ENCODE measurements at places on chromosomes 5 and 9.

- DNase-seq: no peak
Observed at GRCh38 chr9:34590381-34591247, 1.1 kb upstream of the CNTFR start.

DNA sequence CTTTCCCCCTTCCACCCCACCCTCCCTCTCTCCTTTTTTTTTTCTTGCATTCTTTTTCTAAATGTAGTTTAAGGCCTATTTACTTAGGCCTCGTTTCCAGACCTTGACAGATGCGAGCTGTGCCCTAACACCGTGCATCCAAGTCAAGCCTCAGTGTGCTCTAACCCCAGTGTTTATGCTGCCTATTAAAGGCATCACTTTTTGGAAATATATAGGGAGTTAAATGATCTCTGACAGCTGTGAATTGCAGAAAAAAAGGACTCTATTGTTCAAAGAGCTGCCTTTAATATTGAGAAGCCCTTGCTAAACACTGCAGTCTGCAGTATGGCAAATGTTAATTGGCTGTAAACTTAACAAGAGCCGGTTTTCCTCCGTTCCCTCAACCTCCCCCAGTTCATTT is 270.4 kb upstream of the TUT7 start:
- DNase-seq: no peak

GRCh38 chr5:10102706-10103497 is 146.8 kb downstream of the ATPSCKMT start:
- no peak for DNase-seq

DNA sequence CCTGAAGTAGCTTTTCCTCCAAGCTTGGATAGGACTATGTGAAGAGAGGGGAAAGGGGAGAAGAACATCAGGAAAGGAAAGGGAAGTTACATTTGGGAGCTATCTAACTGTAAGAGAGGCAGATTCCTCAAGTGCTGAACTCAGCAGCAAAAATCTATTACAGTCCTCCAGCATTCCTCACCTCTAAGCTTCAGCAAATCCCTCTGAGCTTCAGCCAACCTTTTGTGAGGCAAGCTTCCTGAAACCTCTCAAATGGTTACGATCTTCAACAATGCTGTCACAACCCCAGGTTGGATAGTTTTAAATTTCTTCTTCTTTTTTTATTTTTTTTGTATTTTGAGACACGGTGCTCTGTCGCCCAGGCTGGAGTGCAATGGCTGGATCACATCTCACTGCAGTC is 2.5 kb upstream of the RNF38 start:
- DNase-seq: no peak

- no peak for DNase-seq
Observed at GRCh38 chr5:178415353-178415752, 174.8 kb downstream of the COL23A1 start.

DNA sequence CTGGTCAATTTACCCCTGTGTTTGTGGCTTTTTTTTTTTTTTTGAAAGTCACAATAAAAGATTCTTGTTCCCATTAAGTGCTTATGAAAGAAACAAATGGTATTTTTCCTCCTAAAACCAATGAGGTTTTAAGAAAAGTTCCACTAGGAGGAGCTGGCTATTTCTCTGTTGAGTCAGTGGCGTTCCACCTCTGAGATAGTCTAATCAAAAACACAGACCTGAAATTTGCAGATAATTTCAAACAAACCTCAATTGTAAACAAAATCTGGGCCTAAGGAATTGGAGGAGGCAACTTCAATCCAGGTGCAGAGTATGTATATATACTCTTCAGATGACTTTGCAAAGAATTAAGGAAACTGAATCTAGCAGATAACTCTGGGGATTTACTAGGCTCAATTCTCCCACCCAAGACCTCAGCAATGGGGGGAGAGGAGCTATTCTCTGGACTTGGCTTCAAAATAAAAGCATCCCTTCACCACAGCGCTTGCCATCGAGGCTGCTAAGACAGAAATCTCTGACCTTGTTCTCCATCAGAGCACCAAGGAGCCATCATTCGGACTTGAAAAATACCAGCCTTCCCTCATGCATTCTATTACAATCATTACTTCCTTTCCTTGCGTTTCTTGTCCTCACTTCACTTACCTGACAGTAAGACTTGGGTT is 52.4 kb downstream of the FANCC start:
- DNase-seq: no peak

- DNase-seq: no peak
Observed at GRCh38 chr9:101893661-101894646, 155.5 kb upstream of the GRIN3A start.

GRCh38 chr9:135248721-135249120 is 161.3 kb downstream of the OLFM1 start:
- DNase-seq: no peak

- DNase-seq: no peak
Observed at GRCh38 chr5:43658509-43658908, 55.5 kb downstream of the NNT start.

- no peak for DNase-seq
Observed at GRCh38 chr5:99104538-99105132, 175.8 kb upstream of the CHD1 start.

DNA sequence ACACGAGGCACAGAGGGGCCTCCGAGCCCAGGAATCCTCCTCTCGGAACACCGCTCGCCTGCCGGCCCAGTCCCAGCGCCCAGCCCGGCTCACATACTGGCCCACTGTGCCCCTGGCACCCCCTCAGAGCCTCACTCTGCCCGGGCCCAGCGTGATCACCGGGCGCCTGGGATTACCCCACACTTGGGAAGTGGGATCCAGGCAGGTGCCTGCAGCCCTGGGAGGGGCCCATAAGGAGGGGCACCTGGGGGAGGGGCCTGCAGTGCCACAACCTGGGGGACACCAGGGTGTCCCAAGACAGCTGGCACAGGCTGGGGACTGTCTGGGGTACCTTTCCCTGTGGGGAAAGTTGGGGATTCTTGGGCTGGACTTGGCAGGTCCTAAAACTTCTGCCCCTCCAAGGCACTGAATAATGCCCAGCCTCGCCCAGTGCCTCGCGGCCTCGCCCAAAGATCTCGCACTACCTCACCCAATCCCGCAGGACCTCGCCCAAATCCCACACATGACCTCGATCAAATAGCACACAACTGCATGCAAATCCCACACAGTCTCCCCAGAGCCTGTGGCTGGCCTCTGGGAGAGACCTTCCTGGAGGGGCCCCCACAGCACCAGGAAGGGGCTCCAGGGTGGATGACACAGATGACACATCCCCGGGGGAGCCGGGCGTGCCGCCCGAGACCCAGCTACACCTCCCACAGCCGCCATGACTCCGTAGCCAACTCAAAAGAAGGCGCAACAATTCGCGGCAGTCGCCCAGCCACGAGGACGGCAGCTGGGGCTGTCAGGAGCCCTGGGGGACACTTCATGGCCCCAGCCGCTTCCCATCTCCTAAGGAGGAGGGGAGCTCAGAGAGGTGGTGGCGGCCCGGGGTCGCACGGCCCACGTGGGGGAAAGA is 13.7 kb downstream of the NOTCH1 start:
- DNase-seq: no peak

GRCh38 chr5:35854248-35854647 is 2.4 kb upstream of the IL7R start:
- DNase-seq: peak; percentile 71

- no peak for DNase-seq
Observed at GRCh38 chr5:171743436-171744076, 42.1 kb upstream of the SMIM23 start.

DNA sequence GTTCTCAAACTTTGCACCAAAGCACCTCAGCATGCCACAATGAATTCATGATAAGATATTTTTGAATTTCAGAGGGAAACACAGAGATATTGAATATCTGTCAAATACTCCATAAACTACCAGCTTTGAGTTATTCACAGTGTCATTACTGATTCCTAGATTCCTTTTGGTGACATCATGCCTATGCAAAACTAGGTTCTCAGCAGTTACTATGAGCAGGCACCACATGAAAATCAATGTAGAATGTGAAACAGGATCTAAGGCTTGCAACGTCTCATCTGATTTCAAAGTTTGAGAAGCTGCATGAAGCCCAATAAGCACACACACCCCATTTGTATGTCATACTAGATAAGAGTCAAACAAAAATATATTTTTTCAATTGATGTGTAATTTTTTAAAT is 426.5 kb downstream of the NR2F1-AS1 start:
- DNase-seq: no peak

GRCh38 chr5:15774632-15775031 is 274.7 kb downstream of the FBXL7 start:
- DNase-seq: no peak

DNA sequence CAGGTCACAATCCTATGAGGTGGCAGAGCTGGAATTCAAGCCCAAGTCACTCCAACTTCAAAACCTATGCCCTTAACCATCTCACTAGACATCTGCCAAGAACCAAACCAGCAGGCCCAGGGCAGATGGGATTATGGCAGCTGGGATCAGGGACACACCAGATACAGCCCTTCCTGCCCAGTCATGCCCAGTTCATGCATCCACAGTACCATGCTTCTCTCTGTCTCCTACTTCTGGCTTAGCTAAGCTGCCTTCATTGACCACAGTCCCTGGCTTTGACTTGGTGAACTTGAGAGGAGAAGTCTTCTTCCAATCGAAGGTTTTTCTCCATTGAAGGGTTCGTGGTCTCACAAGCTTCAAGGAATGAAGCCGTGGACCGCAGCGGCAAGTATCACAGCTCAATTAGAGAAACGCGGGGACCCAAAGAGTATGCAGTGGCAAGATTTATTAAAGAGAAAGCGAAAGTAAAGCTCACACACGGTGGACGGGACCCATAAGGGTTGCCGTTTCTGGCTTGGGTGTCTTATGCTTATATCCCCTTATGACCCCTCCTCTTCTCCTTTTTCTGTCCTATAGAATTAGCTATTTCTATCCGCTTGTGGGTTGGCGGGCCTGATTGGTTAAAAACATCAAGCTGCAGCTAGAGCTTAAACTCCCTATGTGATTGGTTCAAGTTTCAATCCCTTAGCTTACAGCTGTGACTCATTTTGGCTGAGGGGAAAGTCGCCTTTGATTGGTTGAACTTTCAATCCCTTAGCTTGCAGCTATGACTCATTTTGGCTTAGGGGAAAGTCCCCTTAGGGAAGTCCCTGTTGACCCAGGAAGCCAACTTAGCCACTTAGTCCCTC is 101.2 kb downstream of the TRIM36 start:
- no peak for DNase-seq

- DNase-seq: no peak
Observed at GRCh38 chr9:107000218-107000617, 137.3 kb downstream of the ZNF462 start.

DNA sequence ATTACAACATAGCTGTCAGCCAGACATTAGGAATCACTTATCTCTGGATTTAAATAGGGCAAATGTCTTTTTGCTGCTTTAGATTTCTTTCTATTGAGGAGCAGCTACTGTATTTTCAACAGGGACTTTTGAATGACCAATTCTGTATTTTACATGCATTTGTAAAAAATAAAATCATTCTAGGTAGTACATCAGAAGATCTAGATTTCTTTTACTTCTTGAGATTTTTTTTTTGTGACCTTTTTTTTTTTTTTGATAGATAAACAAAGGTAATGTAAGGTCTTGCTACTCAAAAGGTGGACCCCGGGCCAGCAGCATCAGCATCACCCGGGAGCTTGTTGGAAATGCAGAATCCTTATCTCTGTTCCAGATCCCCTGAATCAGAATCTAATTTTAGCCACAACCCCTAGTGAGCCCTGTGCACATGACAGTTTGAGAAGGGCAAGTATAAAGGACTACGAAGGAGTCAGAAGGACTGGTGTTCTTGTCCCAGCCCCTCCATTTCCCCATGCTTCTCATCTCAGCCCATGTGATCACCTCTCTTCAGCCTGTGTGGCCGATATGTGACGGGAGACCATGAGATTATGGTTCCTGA is 37.7 kb upstream of the CKMT2 start:
- no peak for DNase-seq

DNA sequence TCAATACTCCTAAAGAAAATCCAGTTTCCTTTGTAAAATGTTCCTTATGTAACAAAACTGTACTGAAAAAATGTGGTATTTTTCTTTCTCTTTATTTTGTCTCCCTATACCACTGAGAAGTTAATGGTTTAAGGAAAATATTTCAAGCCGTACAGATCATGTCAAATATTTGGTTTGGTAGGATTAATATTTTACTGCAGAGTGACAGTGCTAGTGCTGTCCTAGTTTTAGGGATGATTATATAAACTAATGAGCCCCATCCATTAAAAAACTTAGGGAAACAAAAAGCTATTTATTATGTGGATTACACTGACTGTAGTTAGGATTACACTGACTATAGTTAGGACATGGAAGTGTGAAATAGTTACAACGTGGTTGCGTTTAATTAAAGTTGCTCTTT is 209.1 kb downstream of the CD180 start:
- DNase-seq: no peak

GRCh38 chr5:73420666-73421065 is 27.9 kb downstream of the FOXD1 start:
- DNase-seq: no peak

- DNase-seq: no peak
Observed at GRCh38 chr9:83012922-83013838, 49.8 kb downstream of the RASEF start.

DNA sequence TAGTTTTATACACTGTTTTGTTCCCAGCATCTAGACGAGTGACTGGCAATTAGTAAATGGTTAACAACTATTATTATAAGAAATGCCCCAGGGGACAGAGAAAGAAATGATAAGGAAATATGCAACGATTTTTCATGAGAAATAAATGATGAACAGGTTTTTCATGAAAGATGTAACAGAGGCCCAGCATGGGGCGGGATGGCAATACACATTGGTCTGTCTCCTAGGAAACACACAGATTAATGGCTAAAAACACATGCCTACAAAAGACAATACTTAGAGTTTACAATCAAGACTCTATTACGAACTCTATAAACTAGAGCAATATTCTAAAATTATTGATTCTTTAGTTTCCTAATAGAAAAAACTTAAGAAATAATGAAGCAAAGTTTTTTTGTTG is 441.5 kb upstream of the CDH9 start:
- no peak for DNase-seq

Data from stimulated activated CD8-positive, alpha-beta memory T cell treated with anti-CD3 and anti-CD28 coated beads, Interleukin-7, amount 100 ng/mL, for 4 hours (primary cell).